ENCODE measurements at places on chromosomes 6 and 20.

DNA sequence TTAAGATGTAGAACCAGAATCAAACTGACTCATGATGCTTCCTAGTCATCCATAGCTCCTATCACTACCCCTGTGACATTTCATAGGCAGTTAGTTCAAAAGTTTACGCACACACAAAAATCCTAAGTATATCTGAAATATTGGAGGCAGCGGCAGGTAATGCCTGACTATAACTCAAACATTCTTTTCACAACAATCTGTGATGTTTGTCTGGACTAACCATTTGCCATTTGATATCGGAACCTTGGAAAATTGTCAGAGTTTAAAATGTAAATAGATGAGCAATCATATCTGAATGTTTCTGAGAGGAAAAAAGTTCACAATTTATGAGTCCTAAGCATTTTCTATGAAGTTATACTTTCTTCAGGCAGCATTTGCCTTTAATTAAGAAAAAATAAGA lies 1078.2 kb downstream of the EPHA7 start:
- DNase-seq = no peak

GRCh38 chr6:89117211-89118108 lies at the start of gene SRSF12:
Gene SRSF12, minus strand, starts transcription at chr6:89118071. Its CDS starts 184 bp downstream, at chr6:89117887.
- peak; percentile 19 for DNase-seq

DNA sequence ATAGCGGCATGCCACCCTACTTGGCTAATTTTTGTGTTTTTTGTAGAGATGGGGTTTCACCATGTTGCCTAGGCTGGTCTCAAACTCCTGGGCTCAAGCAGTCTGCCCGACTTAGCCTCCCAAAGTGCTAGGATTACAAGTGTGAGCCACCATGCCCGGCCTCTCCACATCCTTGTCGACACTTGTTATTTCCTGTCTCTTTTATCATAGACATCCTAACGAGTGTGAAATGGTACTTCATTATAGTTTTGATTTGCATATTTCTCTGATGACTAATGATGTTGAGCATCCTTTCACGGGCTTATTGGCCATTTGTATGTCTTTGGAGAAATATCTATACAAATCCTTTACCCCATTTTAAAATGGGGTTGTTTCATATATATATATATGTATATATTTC lies 39.0 kb upstream of the ASXL1 start:
- DNase-seq = no peak

DNA sequence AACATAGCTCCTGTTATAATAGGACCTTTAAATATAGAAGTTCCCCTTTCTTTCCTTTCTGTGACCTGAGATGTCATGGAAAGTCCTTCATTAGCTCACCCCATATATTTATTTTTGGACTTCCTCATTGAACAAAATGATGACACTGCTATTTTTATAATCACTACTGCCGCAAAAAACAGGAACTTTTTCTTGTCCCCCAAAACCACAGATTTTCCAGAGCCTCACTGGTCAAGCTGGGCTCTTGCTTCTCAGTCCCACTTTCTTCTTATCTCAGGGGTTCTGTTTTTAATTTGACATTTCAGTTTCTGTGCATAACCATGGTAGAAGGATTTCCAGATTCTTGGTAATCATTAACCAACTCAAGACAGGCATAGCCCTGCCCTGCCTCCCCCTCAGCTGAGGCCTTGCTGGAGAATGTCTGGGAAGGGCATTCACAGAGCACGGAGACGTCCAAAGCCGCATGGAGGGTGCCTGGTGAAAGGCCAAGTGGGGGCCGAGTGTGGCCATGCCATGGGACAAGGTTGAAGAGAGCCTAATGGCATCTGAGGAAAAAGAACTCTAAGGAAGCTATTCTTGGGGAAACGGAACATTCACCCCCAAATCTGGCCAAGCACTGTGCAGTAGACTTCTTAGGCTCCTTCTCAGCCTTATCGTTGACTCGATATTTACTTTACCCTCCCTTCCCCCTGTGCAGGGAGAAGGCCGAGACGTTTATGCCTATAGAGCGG lies 73.7 kb downstream of the EDN1 start:
- DNase-seq = no peak

DNA sequence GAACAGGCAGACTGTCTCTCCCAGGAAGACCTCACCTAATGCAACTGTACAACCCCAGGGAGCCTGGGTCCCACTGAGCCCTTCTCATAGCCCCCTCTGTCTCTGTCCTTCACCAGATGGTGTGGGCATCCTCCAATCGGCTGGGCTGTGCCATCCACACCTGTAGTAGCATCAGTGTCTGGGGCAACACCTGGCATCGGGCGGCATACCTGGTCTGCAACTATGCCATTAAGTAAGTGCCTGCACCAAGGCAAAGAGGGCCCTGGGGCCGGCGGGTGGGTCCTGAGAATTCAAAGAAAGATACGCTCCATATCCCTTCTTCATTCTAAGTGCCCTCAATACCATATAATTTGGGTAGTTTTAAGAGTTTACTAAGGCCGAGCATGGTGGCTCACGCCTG lies 8.3 kb downstream of the R3HDML start:
- no peak for DNase-seq

GRCh38 chr6:122838060-122838780 lies 49.2 kb downstream of the SMPDL3A start:
- DNase-seq = no peak

DNA sequence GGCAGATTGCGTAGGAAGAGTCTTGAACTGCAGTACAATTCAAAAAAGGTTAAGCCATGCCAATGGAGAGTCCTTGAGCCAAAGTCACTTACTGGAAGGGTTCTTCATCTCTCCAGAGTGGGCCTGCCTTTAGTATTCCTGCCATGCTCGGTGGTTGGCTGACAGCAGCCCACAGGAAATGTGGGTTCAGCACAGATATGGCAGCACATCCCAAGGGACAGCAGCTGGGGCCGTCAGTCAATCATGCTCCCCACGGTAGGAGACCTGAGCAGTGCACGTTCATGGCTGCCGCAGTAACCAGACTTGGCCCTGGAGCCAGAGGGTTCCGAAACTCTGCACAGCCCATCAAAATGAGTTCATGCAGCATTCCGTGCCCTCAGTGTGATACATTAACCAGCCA lies 63.6 kb upstream of the SIRPA start:
- no peak for DNase-seq

DNA sequence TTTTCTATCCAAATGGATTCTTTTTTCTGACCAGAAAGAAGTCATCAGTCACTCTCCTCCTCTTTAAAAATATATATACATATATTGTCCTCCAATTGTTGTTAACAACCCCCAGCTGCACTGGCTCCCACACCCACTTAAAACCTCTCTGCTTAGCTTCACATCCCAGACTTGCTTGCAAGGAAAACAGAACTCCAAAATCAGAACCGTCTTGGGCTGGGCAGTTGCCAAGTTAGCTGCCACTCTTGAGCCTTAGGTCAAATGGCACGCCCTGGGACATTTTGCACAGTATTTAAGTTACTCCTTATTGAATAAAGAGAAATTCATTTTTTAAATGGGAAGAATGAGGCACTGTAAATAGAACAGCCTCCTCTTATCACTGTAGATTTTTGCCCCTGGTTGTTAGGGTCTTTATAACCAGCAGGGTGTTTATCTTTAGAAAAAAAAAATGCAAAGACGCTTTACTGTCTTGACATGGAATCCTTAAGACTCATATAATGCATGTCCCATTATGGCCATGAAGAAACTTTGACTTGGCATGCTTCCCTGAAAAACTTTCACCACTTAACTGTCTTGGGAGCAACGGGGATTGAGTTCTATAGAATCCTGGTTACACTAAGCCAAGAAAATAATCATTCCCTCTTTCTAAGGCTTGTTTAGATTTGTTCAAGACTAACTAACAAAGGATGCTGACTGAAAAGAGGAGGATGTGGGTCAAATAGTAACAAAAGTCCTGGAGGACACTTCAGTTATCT lies 204.5 kb downstream of the ISM1 start:
- no peak for DNase-seq

Measured in stimulated activated CD8-positive, alpha-beta memory T cell treated with anti-CD3 and anti-CD28 coated beads, Interleukin-15, amount 100 ng/mL, for 48 hours (primary cell).